Activated CD4-positive, alpha-beta T cell treated with anti-CD3 and anti-CD28 coated beads, Interleukin-2, amount 50 U/mL, for 24 hours (primary cell): ENCODE measurements at places on chromosomes 7 and 10.
A peak's percentile ranks its signal among the peaks of the same experiment; 100 is the strongest.

DNA sequence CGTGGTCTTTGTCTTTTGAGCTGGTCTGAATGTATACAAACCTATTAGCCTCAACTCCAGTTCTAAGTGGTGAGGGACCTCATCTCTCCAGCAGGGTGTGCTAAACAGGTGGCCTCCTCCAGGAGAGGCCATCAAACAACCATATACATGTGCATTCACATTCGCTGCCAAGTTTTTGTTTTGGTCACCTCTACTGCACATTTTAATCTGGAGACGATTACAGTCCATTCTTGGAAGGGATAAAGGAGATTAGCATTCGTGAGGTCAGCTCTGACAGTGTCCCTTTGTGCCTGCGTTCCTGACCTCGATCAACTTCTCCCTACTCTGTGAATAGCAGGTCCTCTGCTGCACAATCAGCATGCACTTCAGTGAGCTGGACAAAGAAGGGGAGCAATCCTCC, 60.8 kb downstream of the RHOBTB1 start:
- no peak for DNase-seq

GRCh38 chr10:44938956-44939355, 20.6 kb upstream of the RASSF4 start:
- DNase-seq, result no peak

- DNase-seq, result no peak
These were observed 698.9 kb downstream of the INHBA start for GRCh38 chr7:41003977-41004376.

DNA sequence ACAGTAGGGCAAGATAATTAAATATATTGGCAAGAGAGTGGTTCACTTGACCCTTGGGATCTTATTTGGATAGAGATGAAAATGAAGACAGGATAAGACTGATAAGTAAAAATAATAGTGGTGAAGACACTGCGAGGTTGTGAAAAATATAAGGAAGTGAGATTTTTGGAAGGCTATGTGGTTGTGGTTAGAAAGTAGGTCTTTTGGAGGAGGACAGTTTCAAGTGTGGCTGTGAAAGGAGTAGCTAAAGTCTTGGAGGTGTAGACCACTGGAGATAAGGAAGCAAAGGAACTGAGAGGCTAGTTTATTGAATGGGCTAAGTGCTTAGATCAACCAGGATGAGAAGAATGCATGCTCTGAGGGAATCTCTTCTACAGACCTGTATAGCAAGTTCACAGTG, 11.2 kb downstream of the MIOS start:
- no peak for DNase-seq

GRCh38 chr10:30897547-30897946, 134.1 kb downstream of the ZNF438 start:
- DNase-seq, result no peak

GRCh38 chr7:83096065-83096580, 66.6 kb downstream of the PCLO start:
- no peak for DNase-seq

DNA sequence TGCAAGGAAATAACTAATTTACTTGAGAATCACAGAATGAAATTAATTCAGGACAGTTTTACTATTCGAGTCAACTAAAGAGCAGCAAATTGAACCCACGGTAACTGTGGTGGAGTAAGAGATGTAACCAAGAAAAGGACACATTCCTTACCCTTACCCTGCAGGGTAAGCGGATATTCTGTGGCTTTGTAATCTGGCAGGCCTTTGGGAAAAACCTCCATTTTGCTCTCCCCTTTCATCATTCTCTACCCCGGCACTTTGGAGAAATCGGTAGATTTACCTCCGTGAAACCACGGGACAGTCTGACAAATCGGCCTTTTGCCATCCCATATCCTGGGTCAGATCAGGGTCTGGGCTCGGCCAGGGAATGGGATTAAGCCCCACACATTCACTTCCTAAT, 18.4 kb downstream of the RCC1L start:
- no peak for DNase-seq

DNA sequence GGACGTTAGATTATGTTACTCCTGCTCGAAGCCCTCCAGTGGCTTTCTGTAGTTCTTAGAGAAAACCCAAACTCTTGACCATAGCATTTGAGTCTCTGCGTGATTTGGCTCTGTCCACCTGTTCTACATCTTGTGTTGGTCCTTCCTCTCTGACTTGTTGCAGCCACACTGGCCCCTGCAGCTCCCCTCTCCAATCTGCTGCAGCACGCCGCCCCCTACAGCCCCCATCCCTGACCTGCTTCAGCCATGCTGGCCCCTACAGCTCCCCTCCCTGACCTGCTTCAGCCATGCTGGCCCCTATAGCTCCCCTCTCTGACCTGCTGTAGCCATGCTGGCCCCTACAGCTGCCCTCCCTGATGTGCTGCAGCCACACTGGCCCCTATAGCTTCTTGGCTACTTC, 29.2 kb downstream of the TRRAP start:
- no peak for DNase-seq

DNA sequence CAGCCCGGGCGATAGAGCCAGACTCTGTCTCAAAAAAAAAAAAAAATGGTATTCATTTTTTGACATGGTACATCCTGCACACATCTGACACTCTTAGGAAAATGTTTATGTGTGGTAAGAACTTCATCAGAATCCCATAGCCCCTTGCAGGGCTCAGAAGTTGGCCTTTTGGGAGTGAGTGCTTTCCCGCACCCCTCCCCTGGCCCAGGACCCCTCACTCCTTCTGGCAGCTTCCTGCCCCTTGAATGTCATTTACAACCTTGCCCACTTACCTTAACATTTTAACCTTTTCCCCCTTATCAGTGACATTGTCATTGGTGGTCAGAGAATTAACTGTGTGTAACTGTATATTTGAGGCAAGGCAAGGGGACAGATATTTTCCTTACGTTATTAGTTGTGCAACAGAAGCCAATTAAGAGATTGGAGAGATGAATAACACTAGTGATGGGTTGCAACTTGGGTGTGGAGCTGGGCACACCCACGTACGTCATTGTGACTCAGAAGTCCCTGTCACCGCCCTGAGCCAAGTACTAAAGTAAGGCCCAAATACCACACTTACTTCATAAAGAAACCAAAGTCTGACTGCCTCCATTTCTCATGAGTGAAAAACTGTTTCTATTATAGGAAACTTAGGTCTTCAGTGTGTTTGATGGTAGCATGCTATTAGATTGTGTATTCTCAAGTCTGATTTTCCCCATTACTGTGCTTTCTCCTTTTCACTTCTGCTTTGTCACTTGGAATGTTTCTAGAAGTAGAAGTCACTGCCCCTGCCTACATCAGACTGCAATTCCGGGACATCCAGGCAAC, 31.6 kb downstream of the OGDH start:
- DNase-seq, result peak; percentile 40

GRCh38 chr10:42578019-42578418, 60.4 kb downstream of the ZNF33B start:
- no peak for DNase-seq

DNA sequence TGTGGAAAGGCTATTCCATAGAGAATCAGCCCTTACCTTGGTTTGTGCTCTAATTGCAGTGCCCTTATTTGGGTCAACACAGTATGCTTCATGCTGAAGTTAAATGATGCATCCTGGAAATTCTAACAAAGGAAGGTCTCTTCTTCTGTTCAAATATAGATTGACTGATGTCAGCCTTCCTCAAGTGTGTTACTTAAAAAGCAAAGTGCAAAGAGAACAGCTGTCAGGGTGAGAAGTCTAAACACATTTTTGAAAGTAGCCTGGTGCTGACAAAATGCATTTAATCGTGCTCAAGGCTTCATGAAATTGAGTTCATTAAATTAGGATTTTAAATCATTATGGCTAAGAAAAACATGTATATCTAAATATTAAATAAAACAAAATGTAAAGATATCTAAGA, 19.5 kb downstream of the AGR2 start:
- DNase-seq, result no peak
